ENCODE measurements at places on chromosomes 13 and 19.

- DNase-seq = no peak
Observed at GRCh38 chr13:39201180-39201579, 162.9 kb downstream of the NHLRC3 start.

DNA sequence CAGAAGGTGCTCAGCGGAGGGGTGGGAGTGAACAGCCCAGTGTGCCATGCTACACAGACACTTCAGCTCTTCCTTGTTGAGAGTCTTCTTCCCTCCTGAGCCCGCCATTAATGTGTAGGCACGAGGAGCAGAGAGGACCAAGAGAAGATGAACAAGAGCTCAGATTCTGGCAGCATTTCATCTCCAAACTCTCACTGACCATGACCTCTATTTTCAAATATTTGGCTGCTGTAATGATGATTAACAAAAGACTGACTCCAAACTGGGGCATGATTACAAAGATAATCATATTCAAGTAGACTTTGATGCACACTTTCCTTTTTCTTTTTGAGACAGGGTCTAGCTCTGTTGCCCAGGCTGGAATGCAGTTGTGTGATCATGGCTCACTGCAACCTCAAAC is 236.5 kb downstream of the DCLK1 start:
- no peak for DNase-seq

- DNase-seq = no peak
Observed at GRCh38 chr13:23667750-23668149, 97.5 kb downstream of the TNFRSF19 start.

- DNase-seq = no peak
Observed at GRCh38 chr19:41621654-41622053, 5.2 kb downstream of the CEACAM4 start.

GRCh38 chr19:44580366-44580895 is 32.9 kb upstream of the IGSF23 start:
- DNase-seq = no peak

DNA sequence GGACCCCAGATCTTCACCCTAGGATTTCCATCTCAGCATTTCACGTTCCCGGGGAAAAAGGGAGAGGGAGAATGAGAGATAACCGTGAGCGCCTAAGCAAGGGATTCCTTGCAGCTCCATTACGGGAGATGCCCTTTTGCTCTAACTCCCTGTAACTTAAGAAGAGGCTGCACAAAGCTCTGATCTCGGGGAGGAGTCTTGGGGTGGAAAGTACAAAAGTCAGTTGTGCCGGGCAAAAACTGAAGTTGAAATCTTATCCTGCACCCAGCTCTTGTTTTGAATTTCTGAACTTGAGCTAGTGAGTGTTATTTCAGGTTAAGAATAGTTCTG is 256.4 kb upstream of the SOX21 start:
- no peak for DNase-seq

All from NCI-H510A treated with DMSO at 0.1 percent for 48 hours (cell line).